ENCODE measurements at places on chromosomes 1 and 21. TPM values are rescaled to one million over a fixed set of nuclear protein-coding genes. Genes with fewer than 3 reads are reported as not detected.

GRCh38 chr1:107941123-107941522 is 23.9 kb downstream of the VAV3 start:
- no peak for DNase-seq

The GPATCH4 gene
- 11.6 TPM for total RNA-seq

The DCST1 gene
- total RNA-seq, result not detected

DNA sequence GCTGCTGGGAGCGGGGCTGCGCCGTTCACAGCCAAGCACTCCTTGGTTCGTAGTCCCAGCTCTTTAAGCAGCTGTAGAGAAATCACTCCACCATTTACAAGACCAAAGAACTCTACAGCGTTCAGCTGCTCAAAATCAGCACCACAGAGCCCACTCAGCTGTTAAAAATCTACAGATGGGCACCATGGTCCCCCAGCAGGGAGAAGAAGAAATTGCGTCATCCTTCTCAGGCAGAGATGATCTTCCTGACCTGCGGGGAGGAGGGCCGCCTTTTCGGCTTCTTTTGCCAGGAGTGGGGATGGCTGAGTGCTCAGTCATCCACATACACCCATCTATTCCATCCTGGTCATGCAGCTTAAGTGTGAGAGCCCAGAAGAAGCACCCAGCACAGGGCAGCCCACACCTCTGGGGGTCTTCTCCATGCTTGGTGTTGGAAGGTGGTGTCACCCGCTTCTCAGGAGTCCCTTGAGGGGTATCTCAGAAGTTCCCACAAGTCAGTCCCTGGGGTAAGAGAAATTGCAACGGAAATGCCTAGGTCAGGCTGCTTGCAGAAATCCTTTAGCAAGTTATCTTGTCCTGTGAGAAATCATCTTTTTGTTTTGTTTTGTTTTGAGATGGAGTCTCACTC is 163.8 kb downstream of the NPHP4 start:
- DNase-seq, result no peak

- DNase-seq, result no peak
Measured at GRCh38 chr1:66220477-66220876, 313.5 kb upstream of the SGIP1 start.

- DNase-seq, result no peak
Measured at GRCh38 chr1:202112859-202113689, 9.6 kb upstream of the GPR37L1 start.
